ENCODE measurements at places on chromosomes 16 and 17. TPM values are rescaled to one million over a fixed set of nuclear protein-coding genes. Genes with fewer than 3 reads are reported as not detected.

DNA sequence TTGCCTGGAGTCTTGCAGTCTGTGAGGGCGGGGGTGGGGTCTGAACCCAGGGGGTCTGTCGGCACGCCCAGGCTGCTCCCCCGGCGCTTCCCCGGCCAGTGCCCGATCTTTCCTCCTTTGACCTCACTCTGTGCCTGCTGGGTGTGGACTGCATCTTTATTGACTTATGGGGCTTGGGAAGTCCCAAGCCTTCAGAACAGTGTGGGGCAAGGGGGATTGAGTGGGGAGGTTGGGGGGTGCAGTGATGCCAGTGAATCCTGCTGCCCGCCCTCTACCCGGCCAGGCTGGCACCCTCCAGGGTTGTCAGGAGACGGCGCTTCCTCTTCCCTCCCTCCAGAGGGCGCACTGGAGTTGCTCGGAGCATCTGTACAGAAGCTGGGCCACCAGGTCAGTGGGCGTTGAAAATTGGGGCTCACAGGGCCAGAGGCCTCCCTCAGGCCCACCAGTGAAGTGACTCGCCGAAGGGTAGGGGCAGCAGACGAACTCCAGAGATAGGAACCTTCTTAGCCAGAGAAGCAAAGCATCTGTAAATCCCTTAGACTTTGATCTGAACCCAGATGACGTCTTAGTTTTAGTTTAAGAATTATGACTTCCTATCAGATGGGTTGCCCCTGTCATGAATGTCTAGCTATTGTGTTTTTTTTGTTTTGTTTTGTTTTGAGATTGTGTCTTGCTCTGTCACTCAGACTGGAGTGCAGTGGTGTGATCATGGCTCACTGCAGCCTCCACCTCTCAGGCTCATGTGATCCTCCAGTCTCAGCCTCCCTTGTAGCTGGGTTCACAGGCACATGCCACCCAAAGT, 184.8 kb upstream of the CIBAR2 start:
- H3K36me3 ChIP-seq = no peaks in the 10 kb centered on the region
- no peak for DNase-seq
- H3K4me1 ChIP-seq = peaks cover 8% of the 10 kb centered on the region
- H3K4me3 ChIP-seq = no peak overlapping the region
- no peak overlapping the region for H3K27ac ChIP-seq

- no peak overlapping the region for H3K27ac ChIP-seq
- H3K4me1 ChIP-seq = no peaks in the 10 kb centered on the region
Measured at GRCh38 chr16:21097151-21097550, 53.5 kb downstream of the DNAH3 start.

DNA sequence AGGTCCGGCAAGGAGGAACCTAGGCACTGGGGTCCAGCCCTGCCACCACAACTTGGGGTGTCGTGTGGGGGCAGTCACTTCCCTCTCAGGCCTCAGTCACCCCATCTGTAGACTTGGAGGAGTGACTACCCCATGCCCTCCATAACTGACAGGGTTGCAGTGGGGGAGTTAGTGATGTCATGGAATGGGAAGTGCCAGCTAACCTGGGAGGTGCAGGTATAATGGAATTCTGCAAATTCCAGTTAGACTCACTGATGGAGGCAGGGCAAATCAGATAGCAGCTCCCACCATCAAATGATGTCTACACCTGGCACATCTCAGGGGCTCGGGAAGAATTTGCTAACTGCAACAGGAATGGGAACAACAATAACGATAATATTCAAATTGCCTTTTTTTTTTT, 72.9 kb downstream of the CNGB1 start:
- no peak overlapping the region for H3K4me3 ChIP-seq
- no peak overlapping the region for H3K27ac ChIP-seq
- H3K4me1 ChIP-seq = no peaks in the 10 kb centered on the region
- DNase-seq = no peak
- H3K36me3 ChIP-seq = no peaks in the 10 kb centered on the region

DNA sequence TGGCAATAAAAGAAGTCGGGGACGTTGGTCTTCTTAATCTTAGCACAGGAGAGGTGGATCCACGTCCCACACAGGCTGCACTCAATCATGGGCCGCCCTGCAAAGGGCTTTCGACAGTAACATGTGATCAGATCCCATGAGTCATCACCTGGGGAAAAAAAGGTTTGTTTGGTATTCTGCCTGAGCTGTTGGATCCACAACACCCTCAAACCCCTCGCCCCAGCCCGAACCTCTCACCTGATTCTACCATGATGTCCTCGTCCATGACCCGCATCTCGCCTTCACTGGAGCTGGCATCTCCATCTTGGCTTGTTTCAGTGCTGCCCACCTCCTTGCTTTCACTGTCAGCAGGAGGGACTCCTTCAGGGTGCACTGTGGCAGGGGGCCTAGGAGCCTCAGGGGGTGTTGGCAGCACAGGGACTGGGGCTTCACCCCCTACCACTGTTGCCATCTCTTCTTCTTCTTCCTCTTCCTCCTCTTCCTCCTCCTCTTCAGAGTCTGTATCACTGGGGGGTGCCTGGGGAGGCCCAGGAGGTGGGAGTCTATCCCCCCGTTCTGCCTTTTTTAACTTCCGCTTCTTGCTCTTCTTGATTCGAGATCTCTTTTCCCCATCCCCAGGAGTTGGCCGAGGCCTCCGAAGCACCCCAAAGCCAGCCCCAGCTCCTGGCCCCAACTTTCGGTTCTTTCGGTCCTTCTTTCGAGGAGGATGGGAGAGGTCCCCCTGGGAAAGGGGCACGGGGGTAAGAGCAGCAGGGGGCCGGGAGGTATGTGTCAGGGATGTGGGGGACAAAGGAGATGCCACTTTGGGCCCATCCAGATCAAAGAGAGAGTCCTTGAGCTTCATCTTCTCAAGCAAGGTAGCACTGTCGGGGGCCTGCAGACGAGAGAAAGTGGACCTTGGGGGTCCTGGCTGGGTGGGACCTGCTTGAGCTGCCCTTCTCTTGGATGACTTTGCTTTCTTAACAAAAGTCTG, 1.7 kb upstream of the DVL2 start:
- H3K36me3 ChIP-seq = no peaks in the 10 kb centered on the region
- H3K27ac ChIP-seq = peak overlapping the region; percentile 99
- no peaks in the 10 kb centered on the region for H3K27me3 ChIP-seq
- H3K4me1 ChIP-seq = peaks cover 14% of the 10 kb centered on the region
- DNase-seq = no peak

TMC5 gene
- total RNA-seq = 24.5 TPM

DNA sequence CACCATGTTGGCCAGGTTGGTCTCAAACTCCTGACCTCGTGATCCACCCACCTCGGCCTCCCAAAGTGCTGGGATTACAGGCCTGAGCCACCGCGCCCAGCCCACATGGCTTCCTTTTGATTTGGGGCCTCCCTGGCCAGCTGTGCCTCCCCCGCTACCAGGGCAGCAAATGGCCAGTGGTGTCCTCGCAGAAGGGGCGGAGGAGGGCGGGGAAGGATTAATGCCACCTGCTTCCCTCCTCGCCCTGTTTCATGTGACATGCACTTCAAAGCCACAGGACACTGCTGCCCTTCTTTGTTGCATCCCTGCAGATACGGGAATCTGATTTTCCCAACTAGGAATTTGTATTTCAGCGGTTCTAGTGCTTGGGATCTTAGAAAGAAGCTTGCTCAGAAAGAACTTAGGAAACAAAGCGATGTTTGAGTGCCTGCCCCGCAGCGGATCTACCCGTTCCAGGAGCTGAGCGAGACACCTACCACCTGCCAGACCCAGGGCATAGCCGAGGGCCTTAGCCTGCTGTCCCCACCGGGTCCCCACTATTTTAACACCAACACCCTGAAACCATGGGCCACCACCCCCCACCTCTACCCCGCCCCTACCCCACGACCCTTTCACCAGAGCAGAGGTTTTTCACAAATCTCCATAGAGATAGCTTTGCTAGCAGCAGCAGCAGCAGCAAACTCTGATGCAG, 37.7 kb upstream of the CCDC182 start:
- no peak for DNase-seq
- no peak overlapping the region for H3K27ac ChIP-seq
- H3K4me3 ChIP-seq = peak overlapping the region; percentile 3
- H3K36me3 ChIP-seq = no peaks in the 10 kb centered on the region
- H3K27me3 ChIP-seq = no peaks in the 10 kb centered on the region

DNA sequence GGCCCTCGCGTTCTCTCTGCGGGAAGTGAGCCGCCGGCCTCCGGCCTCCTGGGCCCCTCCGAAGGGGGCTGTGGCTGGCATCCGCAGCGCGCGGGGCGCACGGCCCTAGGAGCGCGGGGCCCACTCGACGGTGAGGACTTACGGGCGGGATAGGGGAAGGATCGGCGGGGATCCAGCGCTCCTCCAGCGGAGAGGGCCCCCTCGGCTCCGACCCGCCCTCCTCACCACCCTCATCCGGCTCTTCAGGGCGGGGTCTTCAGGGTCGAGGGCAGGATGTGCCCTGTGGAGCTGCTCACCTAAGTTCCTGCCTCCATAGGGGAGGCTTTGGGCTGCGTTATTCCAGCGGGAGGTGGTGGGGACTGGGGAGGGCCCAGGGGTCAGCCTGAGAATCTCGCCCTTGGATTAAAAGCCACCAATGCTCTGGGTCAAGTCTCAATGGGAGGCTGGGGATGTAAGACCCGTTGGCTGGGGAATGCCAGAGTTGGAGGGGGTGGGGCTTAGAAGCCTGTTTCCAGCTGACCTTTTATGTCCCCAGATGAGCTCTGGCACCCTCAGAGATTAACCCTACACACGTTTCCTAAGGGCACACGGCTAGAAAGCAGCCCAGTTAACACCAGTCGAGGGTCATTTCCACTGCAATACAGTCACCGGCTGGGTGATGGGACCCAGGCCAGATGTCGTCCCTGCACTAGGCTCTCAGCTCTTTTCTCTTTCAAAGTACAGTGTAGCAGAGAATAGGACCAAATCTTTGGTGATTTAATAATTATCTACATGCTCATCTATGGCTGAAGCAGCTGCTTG, 13.4 kb downstream of the TBX2 start:
- no peak for DNase-seq
- H3K27ac ChIP-seq = peak overlapping the region; percentile 98
- no peaks in the 10 kb centered on the region for H3K36me3 ChIP-seq
- H3K4me3 ChIP-seq = peak overlapping the region; percentile 55
- no peaks in the 10 kb centered on the region for H3K4me1 ChIP-seq

- H3K27ac ChIP-seq = no peak overlapping the region
- H3K27me3 ChIP-seq = peaks cover 5% of the 10 kb centered on the region
- H3K4me1 ChIP-seq = no peaks in the 10 kb centered on the region
- H3K36me3 ChIP-seq = no peaks in the 10 kb centered on the region
- no peak overlapping the region for H3K4me3 ChIP-seq
Measured at GRCh38 chr16:25922438-25922837, 230.7 kb downstream of the HS3ST4 start.

DNA sequence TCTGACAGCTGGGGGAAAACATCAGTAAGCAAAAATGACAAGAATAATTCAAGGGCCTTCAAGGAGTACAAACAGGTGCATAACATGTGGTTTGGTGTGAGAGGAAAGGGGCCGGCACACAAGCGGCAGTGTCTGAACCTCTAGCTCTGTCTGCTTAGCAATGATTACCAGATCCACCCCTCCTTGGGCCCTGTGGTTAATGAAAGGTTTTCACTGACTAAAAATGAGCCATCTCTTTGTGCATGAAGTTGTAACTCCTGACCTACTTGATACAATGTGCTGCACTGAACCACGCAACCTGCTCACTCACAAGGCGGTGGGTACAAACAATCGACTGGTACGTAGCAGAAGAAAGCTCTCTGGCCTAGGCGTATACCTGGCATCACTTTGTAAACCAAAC, 15.1 kb downstream of the FAM117A start:
- no peaks in the 10 kb centered on the region for H3K27me3 ChIP-seq
- no peak overlapping the region for H3K4me3 ChIP-seq
- DNase-seq = no peak
- no peak overlapping the region for H3K27ac ChIP-seq
- H3K4me1 ChIP-seq = no peaks in the 10 kb centered on the region

- no peaks in the 10 kb centered on the region for H3K4me1 ChIP-seq
- H3K27ac ChIP-seq = no peak overlapping the region
- no peak for DNase-seq
Measured at GRCh38 chr16:66219491-66219890, 147.0 kb upstream of the CDH5 start.

DNA sequence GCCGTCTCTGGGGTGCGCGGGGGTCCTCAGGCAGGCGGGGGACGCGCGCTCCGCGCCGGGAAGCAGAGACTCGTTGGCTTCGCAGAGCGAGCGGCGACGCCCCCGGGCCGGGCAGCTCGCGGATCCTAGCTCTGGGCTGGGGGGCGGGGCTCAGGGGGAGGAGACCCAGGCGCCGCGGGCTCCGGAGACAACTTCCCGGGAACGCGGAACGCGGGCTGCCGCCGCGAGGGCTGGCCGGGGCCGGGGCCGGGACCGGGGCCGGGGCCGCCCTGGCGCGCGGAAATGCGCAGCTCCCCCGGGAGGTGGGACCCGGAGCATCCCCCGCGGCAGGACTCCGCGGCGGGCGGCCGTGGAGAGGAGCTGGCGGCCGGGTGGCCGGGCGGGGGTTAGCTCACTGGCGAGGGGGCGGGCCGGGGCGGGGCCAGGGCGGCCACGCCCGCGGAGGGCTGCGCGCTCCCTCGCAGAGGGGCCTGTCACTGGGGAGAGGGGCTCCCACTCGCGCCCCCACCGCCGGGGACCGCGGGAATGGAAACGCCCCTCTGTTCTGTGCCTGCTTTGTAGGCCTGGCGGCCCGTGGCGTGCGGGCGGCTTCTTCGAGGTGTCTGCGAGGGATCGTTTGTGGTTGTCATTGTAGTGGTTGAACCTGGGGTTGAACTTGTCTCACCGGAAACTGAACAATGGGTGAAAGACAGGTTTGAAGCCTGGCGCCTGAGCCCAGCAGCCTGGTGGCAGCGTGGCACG, at the start of gene GAS7:
TSS of gene GAS7 (minus strand) at position 98 of the 741 bp plus-strand sequence.
- peak; percentile 45 for DNase-seq
- H3K4me3 ChIP-seq = peak within 1 kb of the TSS; percentile 49
- peak within 1 kb of the TSS; percentile 47 for H3K27ac ChIP-seq
- no peaks in the 10 kb centered on the region for H3K36me3 ChIP-seq
- H3K4me1 ChIP-seq = no peaks in the 10 kb centered on the region
- H3K27me3 ChIP-seq = no peaks in the 10 kb centered on the region

MEOX1 gene
- 3.4 TPM for total RNA-seq

BCO1 gene
- 2.2 TPM for total RNA-seq

DNA sequence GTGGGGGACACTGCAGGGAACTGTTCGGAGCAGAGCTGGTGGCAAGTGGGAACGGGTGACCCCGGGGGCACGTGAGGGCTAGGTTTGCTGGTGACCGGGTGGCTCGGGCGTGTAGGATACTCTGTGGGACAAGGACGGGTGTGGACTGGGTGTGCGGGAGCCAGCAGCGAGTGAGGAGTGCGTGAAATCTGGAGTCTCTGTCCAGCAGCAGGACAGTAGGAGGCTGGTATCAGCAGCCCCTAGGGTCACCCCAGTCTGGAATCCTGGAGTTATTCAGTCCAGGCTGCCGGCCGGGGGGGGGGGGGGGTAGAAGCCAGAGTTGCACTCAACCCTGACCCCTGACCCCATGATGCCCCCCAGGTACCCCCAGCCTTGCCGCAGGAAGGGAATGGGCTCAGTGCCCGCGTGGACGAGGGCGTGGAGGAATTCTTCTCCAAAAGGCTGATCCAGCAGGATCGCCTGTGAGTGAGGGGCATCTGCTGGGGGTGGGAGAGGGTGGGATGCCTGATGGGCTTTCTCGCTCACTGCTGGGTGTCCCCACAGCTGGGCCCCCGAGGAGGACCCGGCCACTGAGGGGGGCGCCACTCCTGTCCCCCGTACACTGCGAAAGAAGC, 6.2 kb downstream of the ACD start:
- no peak for DNase-seq
- H3K4me3 ChIP-seq = peak overlapping the region; percentile 35

WDR45B gene
- 146 TPM for total RNA-seq

- H3K4me3 ChIP-seq = no peak overlapping the region
- no peaks in the 10 kb centered on the region for H3K4me1 ChIP-seq
- no peaks in the 10 kb centered on the region for H3K27me3 ChIP-seq
- DNase-seq = no peak
- H3K27ac ChIP-seq = no peak overlapping the region
Measured at GRCh38 chr17:10105513-10106001, 92.8 kb downstream of the GAS7 start.
